CD4-positive, alpha-beta T cell treated with Interleukin-21 for 1 hour (primary cell): ENCODE measurements at places on chromosomes 12 and 14.

DNA sequence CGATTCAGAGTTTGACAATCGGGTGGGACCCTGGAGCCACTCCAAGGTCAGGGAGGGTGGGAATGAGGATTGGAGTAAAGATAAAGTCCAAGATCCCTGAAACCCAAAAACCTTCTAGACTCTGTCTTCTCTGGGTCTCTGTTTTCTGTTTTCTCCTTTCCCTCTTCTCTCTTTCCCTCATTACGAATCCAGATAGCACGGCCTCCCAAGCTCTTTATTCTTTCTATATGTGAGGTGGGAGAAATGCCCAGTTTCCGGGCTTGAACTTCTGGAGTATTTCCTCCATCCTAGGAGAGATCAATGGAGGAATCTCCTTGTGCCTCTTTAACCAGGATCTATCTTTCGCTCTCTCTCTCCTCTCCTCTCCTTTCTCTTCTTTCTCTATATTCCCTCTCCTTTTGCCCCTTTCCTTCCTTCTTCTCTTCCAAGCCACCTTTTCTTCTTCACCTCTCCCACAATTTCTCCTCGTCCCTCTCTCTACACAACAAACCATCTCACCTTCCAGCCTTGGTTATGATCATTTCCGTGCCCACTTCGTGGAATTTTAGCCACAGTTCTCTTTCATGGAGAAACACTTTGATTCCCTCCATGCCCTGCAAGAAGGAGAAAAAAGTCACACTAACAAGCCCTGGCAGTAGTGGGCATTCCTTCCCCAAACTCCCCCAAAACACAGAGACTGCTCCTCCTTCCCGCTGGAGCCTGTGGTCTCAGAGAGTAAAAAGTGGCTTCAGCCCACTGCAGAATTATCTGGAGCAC, 4.4 kb downstream of the TBX5 start:
- no peak for DNase-seq

- DNase-seq: no peak
Measured at GRCh38 chr12:24373004-24373403, 423.5 kb upstream of the SOX5 start.

- DNase-seq: no peak
Measured at GRCh38 chr12:98456576-98457573, 58.5 kb upstream of the TMPO start.

- no peak for DNase-seq
Measured at GRCh38 chr12:5945071-5946008, at the start of gene ANO2. Gene ANO2, minus strand, starts transcription at chr12:5945259. Its CDS starts 42 bp downstream, at chr12:5945217.

DNA sequence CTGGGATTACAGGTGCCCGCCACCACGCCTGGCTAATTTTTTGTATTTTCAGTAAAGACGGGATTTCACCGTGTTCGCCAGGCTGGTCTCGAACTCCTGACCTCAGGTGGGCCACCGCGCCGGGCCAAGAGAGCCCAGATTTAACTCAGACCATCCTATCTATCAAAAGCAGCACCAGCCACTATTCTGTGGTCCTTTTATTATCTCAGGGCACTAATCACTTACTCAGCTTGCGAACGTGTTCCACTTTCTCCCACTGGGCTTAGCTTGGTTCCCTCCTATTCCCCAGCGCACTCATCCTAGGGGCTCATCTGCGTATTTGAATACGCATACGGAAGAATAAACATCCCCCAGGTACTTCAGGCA, 16.2 kb upstream of the AACS start:
- DNase-seq: no peak

GRCh38 chr12:50110127-50110761, 1.8 kb upstream of the COX14 start:
- DNase-seq: no peak

- DNase-seq: no peak
Measured at GRCh38 chr14:105343194-105343593, 28.6 kb downstream of the PACS2 start.

DNA sequence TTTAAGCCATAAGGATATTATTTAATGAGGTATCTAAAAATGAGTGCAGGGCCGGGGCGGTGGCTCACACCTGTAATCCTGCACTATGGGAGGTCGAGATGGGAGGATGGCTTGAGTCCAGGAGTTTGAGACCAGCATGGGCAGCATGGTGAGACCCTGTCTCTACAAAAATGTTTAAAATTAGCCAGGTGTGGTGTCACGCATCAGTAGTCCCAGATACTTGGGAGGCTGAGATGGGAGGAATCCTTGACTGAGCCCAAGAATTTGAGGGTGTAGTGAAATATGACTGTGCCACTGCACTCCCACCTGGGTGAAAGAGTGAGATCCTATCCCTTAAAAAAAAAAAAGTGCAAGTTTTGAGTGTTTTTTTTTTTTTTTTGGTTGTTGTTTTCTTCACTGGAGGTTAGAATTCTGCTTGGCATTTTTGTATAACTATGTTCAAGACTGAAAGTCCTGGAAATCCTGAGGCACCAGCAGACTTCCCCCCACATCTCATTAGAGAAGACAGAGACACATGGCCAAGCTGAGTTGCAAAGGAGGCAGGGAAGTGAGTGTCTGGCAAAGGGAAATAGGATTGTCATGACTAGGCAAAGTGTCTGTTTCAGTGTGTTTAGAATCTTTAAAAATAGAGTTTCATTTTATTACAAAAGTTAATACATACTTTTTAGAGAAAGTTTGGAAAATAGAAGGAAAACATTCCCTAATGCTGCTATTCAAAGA, 53.5 kb upstream of the DUSP6 start:
- no peak for DNase-seq

- DNase-seq: no peak
Measured at GRCh38 chr14:81565441-81566290, 32.0 kb upstream of the SEL1L start.

DNA sequence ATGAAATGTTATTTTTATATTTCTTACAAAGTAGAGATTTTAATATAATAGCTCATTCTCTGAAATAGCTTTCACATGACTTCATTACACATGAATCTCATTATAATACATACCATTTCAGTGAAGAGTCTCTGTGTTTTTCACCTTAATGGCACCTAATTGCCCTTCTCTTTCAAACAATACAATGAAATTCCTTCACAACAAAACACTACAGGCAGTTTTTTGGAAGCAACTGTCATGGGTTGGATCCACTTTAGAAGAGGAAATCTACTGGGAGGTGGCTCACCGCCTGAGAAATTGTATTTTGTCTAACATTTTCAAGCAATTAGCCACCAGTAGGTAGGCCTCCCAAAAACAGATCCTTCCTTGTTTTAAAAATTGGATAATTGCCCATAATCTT, 40.3 kb upstream of the RGS6 start:
- no peak for DNase-seq

- peak; percentile 26 for DNase-seq
Measured at GRCh38 chr12:107368586-107368985, 275.2 kb upstream of the CRY1 start.

GRCh38 chr12:105561546-105562198, 231.2 kb downstream of the C12orf75 start:
- no peak for DNase-seq

- no peak for DNase-seq
Measured at GRCh38 chr12:48965298-48965838, 6.2 kb downstream of the WNT10B start.

GRCh38 chr12:65892841-65893251, 68.6 kb downstream of the HMGA2 start:
- no peak for DNase-seq

DNA sequence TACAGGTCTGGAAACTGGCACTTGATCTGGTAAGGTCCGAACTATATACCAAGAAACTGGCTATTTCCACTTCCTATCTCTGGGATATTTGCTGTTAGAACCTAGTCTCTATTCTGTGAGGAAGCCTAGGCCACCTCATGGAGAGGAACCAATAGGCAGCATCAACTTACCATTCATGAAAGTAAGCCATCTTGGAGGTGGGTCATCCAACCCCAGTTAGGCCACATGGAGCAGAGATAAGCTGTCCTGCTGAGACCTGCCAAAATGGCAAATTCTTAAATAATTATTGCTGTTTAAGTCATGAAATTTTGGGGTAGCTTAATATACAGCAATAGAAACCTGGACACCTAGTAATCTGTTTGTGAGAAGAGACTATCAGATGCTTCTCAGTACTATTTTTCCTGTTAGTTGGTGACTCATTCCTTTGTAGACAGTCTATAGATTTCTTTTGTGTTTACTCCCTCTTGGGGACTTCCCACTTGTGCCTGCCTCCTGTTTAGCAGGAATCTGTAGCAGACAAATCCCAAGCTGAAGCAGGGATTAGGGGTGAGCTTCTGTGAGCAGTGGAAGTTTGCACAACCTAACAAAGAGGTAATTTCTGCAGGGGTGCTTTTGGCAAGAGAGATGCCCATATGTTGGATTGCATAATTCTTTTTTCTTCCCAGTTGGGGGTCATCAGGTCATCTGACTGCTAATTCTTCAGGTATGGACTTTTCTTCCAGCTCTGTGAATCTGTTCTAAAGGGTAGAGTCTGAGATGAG, 136.8 kb downstream of the IGF1 start:
- DNase-seq: no peak

DNA sequence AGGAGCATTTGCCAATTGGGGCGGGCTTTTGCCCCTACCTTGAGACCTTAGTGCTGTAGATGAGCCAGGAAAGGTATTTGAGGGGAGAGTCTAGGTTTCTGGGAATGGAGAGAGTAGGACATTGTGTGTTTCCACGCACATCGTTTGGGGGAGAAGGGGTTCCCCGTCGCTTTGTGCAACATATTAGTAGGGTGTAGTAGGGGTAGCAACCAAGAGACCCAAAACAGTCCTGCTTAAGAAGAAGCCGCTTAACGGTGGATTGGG, 694 bp upstream of the PTGES3 start:
- DNase-seq: no peak

GRCh38 chr12:85714425-85714824, 121.8 kb downstream of the RASSF9 start:
- no peak for DNase-seq

- no peak for DNase-seq
Measured at GRCh38 chr14:32744811-32745445, 193.8 kb upstream of the NPAS3 start.

GRCh38 chr14:97578982-97579548, 781.9 kb downstream of the VRK1 start:
- DNase-seq: no peak

- peak; percentile 59 for DNase-seq
Measured at GRCh38 chr14:100305324-100306100, 732 bp downstream of the SLC25A29 start.
